Caki2 (cell line): ENCODE measurements at places on chromosomes 11 and 22.
A peak's percentile ranks its signal among the peaks of the same experiment; 100 is the strongest.

DNA sequence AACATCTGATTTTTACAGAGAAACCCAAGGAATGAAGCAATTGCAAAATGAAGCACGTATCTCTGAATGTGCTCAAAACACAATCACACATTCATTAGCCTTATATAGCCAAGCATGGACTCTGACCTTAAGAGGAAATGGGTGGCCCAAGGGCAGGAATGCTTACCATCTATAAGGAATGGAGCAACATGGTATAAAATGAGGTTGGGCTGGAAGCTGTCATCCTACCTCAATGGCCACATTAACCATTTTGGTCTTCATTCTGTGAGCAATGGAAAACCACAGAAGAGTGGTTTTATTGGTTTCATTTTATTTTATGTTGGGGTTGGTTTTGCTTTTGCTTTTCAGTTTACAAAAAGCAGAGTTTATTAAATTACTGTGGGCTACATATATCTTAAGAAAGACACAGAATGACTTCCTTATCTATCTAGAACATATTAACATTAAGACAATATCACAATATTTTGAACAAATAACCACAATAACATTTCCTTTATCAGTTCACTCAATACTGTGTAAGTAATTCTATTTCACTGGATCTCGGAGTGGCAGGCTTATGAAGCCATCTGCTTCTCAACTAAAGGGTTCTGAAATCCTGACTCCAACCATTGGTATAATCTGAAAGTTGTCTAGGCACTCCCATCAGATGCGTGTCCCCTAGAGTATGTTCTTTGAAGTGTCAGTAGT, 10.8 kb upstream of the MS4A13 start:
- no peak for DNase-seq

- DNase-seq, result peak; percentile 49
Measured at GRCh38 chr11:95991101-95991500, 67.2 kb upstream of the MTMR2 start.

DNA sequence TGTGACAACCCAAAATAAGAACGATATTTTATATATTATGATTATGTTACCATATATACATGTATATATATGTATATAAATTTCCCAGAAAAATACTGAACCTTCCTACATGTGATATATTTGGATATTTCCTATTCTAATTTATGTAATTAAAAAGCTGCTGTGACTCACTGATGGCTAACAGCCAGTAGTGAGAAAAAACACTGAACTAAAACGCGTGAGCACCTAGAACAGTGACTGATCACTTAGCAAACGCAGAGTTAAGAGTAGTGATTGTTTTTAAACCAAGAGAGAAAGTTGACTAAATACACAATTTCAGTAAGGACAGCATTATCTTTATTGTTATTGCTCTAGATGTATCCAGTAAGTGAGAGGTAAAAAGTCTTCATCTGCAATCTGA, 213.8 kb downstream of the TMEM135 start:
- DNase-seq, result no peak

- no peak for DNase-seq
Measured at GRCh38 chr11:12535321-12535720, 138.9 kb upstream of the TEAD1 start.
